ENCODE measurements at places on chromosomes 3 and 15. TPM values are rescaled to one million over a fixed set of nuclear protein-coding genes. Genes with fewer than 3 reads are reported as not detected.
A peak's percentile ranks its signal among the peaks of the same experiment; 100 is the strongest.

- no peaks in the 10 kb centered on the region for H3K36me3 ChIP-seq
- H3K4me1 ChIP-seq, result no peaks in the 10 kb centered on the region
- no peak for DNase-seq
- no peaks in the 10 kb centered on the region for H3K27me3 ChIP-seq
Observed at GRCh38 chr3:154898443-154898842, 181.7 kb upstream of the MME start.

- no peaks in the 10 kb centered on the region for H3K36me3 ChIP-seq
- peak overlapping the region; percentile 30 for H3K4me3 ChIP-seq
- peaks cover 30% of the 10 kb centered on the region for H3K4me1 ChIP-seq
- no peak for DNase-seq
Observed at GRCh38 chr3:52535411-52536111, 844 bp upstream of the UQCC5 start.

DNA sequence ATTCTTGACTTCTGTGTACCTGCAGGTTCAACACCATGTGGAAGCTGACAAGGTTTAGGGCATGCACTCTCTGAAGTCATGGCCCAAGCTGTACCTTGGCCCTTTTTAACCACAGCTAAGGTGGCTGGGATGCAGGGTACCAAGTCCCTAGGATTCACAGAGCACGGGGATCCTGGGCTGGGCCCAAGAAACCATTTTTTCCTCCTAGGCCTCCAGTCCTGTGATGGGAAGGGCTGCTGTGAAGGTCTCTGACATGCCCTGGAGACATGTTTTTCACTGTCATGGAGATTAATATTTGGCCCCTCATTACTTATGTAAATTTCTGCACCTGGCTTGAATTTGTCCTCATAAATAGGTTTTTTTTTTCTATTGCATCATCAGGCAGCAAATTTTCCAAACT is 937.5 kb upstream of the ROBO1 start:
- no peaks in the 10 kb centered on the region for H3K27me3 ChIP-seq
- H3K36me3 ChIP-seq, result no peaks in the 10 kb centered on the region
- H3K27ac ChIP-seq, result no peak overlapping the region
- no peak for DNase-seq
- H3K4me1 ChIP-seq, result no peaks in the 10 kb centered on the region
- H3K4me3 ChIP-seq, result no peak overlapping the region

ANKRD34C gene
- polyA plus RNA-seq, result not detected

- H3K4me1 ChIP-seq, result no peaks in the 10 kb centered on the region
- no peaks in the 10 kb centered on the region for H3K27me3 ChIP-seq
- H3K4me3 ChIP-seq, result no peak overlapping the region
- H3K27ac ChIP-seq, result no peak overlapping the region
- no peaks in the 10 kb centered on the region for H3K36me3 ChIP-seq
Observed at GRCh38 chr15:61205346-61205921, 23.7 kb downstream of the RORA start.

DNA sequence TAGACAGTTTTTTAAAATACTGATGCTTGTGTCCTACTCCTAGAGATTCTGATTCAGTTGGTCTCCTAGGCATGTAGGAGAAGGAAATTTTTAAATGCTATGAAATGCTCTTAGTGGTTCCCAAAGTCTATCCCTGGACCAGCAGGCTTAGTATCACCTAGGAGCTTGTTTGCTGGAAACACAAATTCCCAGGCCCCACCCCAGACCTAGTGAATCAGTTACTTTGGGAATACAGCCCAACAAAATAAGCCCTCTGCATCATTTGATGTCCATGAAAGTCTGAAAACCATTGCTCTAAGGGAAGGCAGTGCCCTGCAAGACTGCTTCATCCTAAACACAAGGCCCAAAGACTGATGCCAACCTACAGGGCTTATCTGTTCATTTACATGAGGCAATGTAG is 36.3 kb downstream of the CCNL1 start:
- DNase-seq, result no peak
- no peaks in the 10 kb centered on the region for H3K27me3 ChIP-seq
- H3K27ac ChIP-seq, result no peak overlapping the region
- peaks cover 17% of the 10 kb centered on the region for H3K4me1 ChIP-seq

DNA sequence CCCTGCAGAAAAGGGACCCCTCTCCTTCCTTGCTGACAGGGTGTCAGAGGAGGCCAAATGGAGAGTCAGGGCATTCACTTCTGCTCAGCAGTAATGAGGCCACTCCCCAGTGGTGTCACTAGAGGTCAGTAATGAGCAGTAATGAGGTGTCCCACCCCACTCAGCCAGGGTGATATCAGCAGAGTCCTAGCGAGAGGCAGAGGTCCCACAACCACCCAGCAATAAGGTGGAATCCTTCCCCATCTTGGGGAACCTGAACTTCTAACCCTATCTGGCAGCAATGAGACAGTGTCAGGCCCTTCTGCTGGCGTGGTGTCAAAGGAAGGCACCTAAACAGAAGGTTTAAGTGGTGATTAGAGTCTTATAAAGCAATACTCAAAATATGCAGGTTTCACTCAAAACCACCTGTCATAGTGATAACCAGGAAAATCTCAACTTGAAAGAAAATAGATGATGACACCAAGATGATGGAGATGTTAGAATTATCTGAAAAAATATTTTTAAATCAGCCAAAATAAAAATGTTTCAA is 12.9 kb downstream of the OCA2 start:
- no peaks in the 10 kb centered on the region for H3K36me3 ChIP-seq
- H3K4me3 ChIP-seq, result no peak overlapping the region
- H3K4me1 ChIP-seq, result no peaks in the 10 kb centered on the region
- H3K27me3 ChIP-seq, result no peaks in the 10 kb centered on the region

DNA sequence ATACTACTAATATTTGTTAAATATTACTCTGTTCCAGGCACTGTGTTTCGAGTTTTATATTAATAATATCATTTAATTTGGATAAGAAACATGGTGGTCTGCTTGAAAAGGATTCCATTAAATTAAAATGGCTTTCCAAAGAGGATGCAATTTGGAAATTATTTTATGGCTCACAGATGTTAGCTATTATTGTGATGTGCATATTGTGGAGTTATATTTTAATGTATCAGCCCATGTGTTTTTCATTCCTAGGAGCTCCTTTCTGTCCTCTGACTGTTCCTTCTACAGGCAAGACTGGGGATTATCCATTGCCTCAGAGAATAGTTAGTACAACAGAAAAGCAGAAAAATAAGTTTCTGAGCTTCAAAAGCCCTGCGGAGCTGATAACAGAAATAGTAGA is 376.7 kb upstream of the PDZRN3 start:
- H3K27me3 ChIP-seq, result no peaks in the 10 kb centered on the region
- H3K4me3 ChIP-seq, result no peak overlapping the region
- DNase-seq, result no peak

GRCh38 chr3:138397983-138398382 is 36.4 kb upstream of the ESYT3 start:
- no peak overlapping the region for H3K27ac ChIP-seq
- H3K27me3 ChIP-seq, result no peaks in the 10 kb centered on the region
- H3K4me1 ChIP-seq, result no peaks in the 10 kb centered on the region
- H3K4me3 ChIP-seq, result no peak overlapping the region

CP gene
- polyA plus RNA-seq, result 0.43 TPM

DNA sequence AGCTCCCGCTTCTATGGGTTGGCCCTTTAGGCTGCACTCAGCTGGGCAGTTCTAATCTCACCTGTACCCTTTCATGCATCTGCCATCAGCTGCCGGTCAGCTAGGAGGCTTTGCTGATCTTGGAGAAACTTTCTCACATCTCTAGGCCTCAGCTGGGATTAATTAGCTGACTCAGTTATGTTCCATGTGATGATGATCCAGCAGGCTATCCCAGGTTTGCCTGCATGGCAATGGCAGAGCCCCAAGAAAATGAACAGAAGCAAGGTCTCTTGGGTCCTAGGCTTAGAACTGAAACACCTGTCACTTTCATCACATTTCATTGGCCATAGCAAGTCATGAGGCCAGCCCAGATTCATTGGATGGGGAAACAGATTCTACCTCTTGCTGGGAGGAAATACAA is 304.6 kb upstream of the TBC1D5 start:
- H3K4me1 ChIP-seq, result no peaks in the 10 kb centered on the region
- H3K36me3 ChIP-seq, result no peaks in the 10 kb centered on the region
- no peak overlapping the region for H3K27ac ChIP-seq
- H3K27me3 ChIP-seq, result no peaks in the 10 kb centered on the region
- no peak overlapping the region for H3K4me3 ChIP-seq

- DNase-seq, result no peak
- no peaks in the 10 kb centered on the region for H3K4me1 ChIP-seq
- no peaks in the 10 kb centered on the region for H3K36me3 ChIP-seq
- no peaks in the 10 kb centered on the region for H3K27me3 ChIP-seq
Observed at GRCh38 chr3:123841476-123842238, 42.5 kb downstream of the MYLK start.

- no peak overlapping the region for H3K27ac ChIP-seq
- H3K27me3 ChIP-seq, result no peaks in the 10 kb centered on the region
- no peak overlapping the region for H3K4me3 ChIP-seq
- no peaks in the 10 kb centered on the region for H3K36me3 ChIP-seq
Observed at GRCh38 chr3:39754549-39754948, 54.9 kb upstream of the MYRIP start.

KIF23 gene
- not detected for polyA plus RNA-seq

DNA sequence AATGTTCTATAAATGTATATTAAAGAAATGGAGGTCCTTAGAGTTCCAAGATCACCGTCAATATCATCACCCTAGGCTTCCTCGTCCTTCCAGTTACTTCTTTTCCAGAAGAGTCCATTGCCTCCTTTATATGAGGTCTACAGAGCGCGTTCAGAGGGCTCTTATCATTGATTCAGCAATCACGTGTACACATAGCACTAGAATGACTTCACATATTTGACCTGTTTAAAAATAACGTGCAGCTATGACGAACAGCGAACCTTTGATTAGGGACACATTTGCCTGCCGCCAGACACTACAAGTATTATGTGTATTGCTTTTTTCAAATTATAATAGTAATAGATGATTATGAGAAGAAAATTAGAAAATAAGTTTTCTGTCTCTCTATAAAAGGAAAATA is 26.0 kb downstream of the IGF1R start:
- H3K27ac ChIP-seq, result no peak overlapping the region
- no peaks in the 10 kb centered on the region for H3K4me1 ChIP-seq
- no peaks in the 10 kb centered on the region for H3K36me3 ChIP-seq
- no peak overlapping the region for H3K4me3 ChIP-seq

DNA sequence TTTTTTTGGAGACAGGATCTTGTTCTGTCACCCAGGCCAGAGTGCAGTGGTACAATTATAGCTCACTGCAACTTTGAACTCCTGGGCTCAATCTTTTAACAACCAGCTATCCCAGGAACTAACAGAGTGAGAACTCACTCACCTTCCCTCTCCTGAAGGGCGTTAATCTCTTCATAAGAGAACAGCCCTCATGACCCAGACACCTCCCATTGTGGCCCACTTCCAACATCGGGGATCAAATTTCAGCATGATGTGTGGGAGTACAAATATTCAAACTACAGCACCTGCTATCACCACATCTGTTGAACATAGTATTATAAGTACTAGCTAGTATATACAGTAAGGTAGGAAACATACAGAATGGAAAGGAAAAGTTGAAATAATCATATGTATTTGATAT is 132.5 kb downstream of the DOCK3 start:
- no peak for DNase-seq
- H3K4me3 ChIP-seq, result no peak overlapping the region
- no peaks in the 10 kb centered on the region for H3K27me3 ChIP-seq

PRSS50 gene
- not detected for polyA plus RNA-seq

DNA sequence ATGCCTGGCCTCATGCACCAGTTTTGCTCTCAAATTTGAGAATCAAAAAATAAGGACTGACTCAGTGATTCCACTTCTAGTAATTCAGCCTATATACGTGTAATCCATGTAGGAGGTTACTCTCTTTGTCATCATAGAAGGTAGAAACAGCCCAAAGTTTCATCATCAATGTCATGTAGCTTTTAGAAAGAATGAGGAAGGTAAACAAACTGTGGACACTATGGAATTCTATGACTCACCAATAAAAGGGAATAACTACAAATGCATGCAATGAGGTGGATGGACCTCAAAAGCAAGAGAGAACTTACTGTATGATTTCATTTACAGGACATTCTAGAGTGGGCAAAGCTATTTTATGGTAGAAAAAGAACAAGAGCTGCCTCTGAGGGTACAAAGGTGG is 93.2 kb upstream of the LRIG1 start:
- no peak overlapping the region for H3K27ac ChIP-seq
- H3K4me3 ChIP-seq, result no peak overlapping the region
- H3K4me1 ChIP-seq, result no peaks in the 10 kb centered on the region
- DNase-seq, result no peak
- H3K36me3 ChIP-seq, result no peaks in the 10 kb centered on the region

- no peak overlapping the region for H3K27ac ChIP-seq
- H3K36me3 ChIP-seq, result no peaks in the 10 kb centered on the region
- no peaks in the 10 kb centered on the region for H3K27me3 ChIP-seq
- no peaks in the 10 kb centered on the region for H3K4me1 ChIP-seq
Observed at GRCh38 chr3:15755181-15755580, 42.6 kb downstream of the ANKRD28 start.

- peak; percentile 89 for DNase-seq
- H3K4me1 ChIP-seq, result peaks cover 15% of the 10 kb centered on the region
- H3K27ac ChIP-seq, result no peak overlapping the region
Observed at GRCh38 chr3:46488735-46489361, 8.9 kb upstream of the RTP3 start.

CLDN16 gene
- not detected for polyA plus RNA-seq

DNA sequence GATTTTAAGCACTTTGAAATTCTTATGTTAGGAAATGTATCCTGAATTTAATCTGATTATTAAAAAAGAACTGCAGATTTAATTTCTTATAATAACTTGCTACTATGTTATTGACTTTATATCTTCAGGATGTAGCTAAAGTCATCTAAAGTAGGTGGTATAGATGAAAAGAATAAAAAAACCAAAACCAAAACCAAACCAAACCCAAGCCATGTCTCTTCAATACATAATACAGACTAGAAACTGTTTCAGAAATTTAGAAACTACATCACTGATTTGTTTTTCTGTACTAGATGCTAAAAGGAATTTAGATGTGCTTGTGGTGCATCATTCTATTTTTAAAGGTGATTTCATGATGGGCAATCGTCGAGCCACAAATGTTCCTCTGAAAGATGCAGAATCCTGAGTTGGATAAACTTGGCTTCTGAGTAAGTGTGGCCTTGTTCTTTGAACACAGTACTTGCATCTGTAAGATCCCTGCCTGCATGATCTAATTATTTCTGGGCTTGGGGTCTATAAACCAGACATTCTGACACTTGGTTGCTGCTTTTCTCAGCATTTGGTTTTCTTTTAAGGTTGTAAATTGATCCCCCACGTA is 287.1 kb upstream of the SUCLG2 start:
- peak; percentile 39 for DNase-seq
- no peaks in the 10 kb centered on the region for H3K27me3 ChIP-seq

- no peaks in the 10 kb centered on the region for H3K27me3 ChIP-seq
- no peak overlapping the region for H3K27ac ChIP-seq
- no peak overlapping the region for H3K4me3 ChIP-seq
Observed at GRCh38 chr15:84398763-84399701, 163.5 kb downstream of the GOLGA6L4 start.

TGM5 gene
- not detected for polyA plus RNA-seq
